ENCODE measurements at places on chromosomes 4 and X. TPM values are rescaled to one million over a fixed set of nuclear protein-coding genes. Genes with fewer than 3 reads are reported as not detected.

DNA sequence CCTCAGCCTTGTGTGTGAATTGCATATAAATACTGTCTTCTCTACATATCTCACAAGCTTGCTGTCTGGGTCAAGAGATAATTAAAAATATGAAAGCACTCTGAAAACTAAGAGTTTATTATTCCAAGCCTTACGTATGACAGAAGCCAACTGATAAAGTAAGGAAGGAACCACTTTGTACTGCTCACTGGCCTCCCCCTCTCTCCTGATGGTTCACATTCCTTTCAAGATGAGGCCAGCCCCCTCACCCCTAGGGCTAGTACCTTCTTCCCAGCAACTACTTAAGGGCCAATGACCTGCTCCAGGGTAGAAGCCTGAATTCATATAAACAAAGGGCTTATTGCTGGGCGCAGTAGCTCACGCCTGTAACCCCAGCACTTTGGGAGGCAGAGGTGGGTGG lies 5.4 kb upstream of the SOWAHD start:
- DNase-seq, result no peak

DNA sequence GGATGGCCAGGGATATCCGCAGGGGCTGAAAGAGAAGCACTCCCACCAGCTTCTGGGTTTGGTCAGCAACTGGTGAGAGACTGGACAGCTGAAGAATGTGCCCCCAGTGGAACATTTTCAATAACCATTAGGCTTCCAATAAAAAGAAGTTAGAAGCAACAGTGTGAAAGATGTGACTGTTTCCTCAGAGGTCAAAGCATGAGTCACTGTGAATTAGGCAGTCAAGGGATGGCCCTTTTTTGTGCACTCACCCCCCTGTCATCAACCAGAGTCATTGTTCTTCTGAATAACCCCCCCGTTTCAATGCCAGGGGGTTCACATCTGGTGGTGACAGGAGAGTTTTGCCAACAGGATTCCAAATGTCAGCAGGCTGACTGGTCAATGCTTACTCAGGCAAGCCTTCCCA lies 74.6 kb upstream of the SH3RF1 start:
- no peak for DNase-seq

- peak; percentile 77 for DNase-seq
These were observed 29.2 kb upstream of the NPY2R start for GRCh38 chr4:155179216-155179615.

DNA sequence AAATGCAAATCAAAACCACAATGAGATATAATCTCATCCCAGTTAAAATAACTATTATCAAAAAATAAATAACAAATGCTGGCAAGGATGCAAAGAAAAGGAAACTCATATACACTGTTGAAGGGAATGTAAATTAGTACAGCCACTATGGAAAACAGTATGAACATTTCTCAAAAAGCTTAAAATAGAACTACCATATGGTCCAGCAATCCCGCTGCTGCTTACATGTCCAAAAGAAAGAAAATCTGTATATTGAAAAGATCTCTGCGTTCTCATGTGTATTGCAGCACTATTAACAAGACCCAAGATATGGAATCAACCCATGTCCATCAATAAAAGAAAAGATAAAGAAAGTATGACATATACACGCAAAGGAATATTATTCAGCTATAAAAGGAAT lies 3.0 kb upstream of the NAP1L2 start:
- DNase-seq, result no peak

DNA sequence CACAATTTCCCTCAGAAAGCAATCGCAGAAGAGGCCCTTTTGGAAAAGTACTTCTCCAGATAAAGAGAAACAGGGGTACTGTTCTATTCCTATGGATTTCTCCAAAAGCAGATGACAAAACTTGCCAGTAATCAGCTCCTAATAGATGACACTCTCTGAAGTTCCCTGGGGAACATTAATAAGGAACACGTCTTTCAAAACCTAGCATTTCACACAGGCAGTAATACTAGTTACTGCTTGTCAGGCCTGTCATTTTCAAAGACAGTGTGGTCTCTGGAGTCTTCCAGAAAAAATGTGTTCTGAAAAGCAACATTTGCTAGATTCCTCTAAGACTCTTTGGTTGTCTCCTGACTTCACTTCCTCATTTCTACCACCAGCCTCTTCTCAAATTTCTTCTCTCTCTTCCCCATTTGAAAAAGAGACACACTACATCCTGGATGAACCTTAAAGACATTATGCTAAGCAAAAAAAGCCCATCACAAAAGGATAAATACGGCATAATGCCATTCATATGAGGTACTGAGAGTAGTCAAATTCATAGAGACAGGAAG lies 47.3 kb downstream of the CHRDL1 start:
- DNase-seq, result no peak

DNA sequence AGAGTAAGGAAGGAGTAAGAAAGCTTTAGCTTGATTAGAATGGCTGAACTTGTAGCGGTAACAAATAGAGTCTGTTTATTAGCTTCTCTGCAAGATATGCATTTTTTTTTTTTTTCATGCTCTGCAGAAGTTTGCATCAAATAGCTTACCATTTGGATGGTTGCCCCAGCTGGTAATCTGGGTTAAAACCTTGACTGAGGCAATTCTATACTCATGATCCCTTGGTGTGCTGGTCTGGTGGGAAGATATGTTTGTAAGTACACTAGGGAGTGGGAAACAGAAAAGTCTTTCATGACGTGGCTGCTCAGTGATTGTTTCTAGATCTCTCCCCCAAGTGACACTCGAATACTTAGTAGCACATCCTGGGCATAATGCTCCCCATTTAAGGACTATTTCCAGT lies 32.1 kb downstream of the SEPTIN11 start:
- no peak for DNase-seq

GRCh38 chr4:134421734-134422133 lies 220.1 kb upstream of the PABPC4L start:
- no peak for DNase-seq

DNA sequence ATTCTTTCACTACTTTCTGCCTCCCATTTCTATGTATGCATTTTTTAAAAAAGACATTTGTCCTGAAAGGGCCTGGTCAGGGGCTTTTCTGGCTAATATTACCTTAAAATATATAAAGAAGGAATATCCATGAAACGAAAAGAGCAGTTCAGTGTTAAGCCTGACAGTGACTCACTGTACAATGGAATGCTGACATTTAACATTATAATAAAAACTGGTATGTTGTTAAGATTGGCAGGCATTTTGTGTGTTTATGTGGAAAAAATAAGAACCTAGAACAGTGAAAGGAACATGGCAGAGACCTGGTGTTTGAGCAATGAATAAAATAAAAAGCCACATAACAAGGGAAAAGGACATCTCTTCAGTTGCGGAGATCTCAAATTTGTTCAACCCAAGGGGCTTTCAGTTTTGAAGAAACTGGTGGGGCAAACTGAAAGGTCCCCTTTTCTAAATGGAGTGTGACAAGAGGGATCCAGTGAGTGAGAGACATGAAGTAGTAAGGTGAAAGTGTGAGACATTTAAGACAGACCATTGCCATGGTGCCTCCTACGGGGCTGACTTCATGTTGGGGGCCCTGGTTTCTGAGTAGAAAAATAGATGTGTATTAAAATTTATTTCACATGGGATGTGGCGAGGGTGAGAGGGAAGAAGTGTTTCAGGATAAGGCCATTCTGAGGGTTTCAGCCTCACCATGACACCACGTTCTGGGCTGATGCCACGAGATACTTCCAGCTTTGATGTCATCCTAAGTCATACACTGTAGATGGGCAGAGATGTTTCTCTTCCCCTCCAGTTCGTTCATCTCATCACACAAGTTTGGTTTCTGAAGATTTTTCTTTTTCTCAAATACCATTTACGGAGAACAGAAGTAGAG lies 324.9 kb downstream of the PPP3CA start:
- no peak for DNase-seq

DNA sequence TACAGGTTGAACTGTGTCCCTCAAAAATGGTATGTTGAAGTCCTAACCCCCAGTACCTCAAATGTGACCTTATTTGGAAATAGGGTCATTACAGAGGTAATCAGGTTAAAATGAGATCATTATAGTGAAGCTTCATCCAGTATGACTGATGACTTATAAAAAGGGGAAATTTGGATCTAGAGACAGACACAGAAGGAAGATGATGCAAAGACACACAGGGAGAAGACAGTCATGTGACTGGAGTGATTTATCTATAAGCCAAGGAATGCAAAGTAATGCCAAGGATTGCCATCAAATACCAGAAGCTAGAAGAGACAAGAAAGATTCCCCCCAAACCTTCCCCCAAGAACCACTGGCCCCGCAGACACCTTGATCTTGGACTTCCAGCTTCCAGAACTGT lies 155.2 kb downstream of the RBMX2 start:
- DNase-seq, result no peak

DNA sequence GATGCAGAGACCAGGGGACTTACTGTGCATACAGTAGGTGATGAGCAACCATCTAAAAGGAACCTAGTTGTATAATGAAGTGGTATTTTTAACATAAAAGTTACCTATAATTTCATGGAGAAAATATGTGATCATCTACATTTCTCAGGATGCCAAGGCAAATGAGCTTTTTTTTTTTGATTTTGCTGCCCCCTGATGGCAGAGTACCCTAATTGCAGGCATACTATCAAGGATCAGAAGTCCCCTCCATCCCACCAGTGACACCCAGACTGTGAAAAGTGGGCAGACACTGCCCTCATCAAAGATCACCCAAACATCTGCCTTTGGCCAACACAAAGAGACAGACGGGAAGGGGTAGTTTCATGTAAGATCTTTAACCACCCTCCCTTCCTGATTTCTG lies 9.6 kb upstream of the ABLIM2 start:
- DNase-seq, result no peak

SSX1 gene
- not detected for total RNA-seq

AFM gene
- not detected for total RNA-seq

SLC34A2 gene
- not detected for total RNA-seq

EDA gene
- total RNA-seq, result 2.5 TPM

SOWAHB gene
- not detected for total RNA-seq

Data from pulmonary artery endothelial cell (primary cell).